Urinary bladder (tissue), 4 donors: ENCODE measurements at places on chromosomes 1 and 21. TPM values are rescaled to one million over a fixed set of nuclear protein-coding genes. Genes with fewer than 3 reads are reported as not detected.

GRCh38 chr1:226083302-226084101 is 21.0 kb downstream of the H3-3A start:
- DNase-seq, result no peak

- DNase-seq, result no peak
These were observed 96.6 kb downstream of the FOXD2 start for GRCh38 chr1:47534436-47534835.

GRCh38 chr1:91876040-91876470 is 9.9 kb downstream of the TGFBR3 start:
- DNase-seq, result no peak

DNA sequence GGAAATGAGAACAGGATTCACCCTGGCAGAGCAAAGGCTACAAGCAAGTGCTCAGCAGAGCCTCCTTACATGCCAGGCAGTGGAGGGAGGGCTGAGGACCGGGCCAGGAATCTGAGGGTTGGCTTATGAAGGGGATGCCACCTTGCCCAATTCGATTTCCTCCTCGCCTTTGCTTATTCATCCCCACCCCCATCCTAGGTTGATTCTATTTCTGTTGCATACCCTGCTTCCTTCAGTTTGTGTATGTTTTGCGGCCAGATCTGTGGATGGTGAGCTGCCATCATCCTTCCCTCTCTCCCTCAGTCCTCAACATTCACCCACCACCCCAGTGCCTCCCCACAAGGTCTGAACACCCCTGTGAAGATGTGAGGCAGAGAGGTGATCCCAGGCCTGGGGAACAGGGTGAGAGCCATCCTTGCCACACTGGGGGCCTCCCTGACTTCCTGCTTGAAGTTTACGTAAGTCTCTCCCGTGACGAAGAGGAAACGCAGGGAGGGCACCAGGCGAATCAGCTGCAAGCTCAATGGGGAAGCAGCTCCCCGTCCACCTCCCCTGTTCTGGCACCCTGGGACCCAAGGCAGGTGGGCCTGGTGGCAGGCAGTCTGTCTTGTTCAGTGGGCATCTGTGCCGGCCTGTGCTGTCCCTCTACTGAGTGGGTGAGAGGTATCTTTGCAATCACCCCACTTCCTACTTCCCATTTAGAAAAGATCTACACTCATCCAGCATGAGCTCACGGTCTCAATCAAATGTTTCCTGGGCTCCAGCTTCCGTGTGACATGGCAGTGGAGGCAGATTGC is 50.6 kb upstream of the CNTN2 start:
- DNase-seq, result no peak

The A3GALT2 gene
- total RNA-seq, result not detected

The ANXA9 gene
- 5.2 TPM for total RNA-seq

The OR14K1 gene
- not detected for total RNA-seq

The MPL gene
- total RNA-seq, result not detected
